SK-MEL-5 (cell line): ENCODE measurements at places on chromosomes 2 and 18. TPM values are rescaled to one million over a fixed set of nuclear protein-coding genes. Genes with fewer than 3 reads are reported as not detected.

Gene MAB21L4
- total RNA-seq: not detected in 2 replicates

Gene GALR1
- not detected in 2 replicates for total RNA-seq

Gene DSC2
- total RNA-seq: 0.29 and 0.45 TPM in 2 replicates

Gene TMEM17
- total RNA-seq: 8.0 and 9.3 TPM in 2 replicates

Gene ATP6V1B1
- total RNA-seq: 2.5 TPM in 1 of 2 replicates, not detected in the other

Gene ST6GAL2
- not detected in 2 replicates for total RNA-seq

Gene IL1B
- 0.69 TPM in 1 of 2 replicates, not detected in the other for total RNA-seq

Gene TMEM200C
- 0.03 and 0.05 TPM in 2 replicates for total RNA-seq

Gene ASB18
- not detected in 2 replicates for total RNA-seq

Gene IL36G
- total RNA-seq: not detected in 2 replicates

Gene LINC00305
- total RNA-seq: not detected in 2 replicates

Gene NCKAP5
- total RNA-seq: 8.5 and 14.2 TPM in 2 replicates

DNA sequence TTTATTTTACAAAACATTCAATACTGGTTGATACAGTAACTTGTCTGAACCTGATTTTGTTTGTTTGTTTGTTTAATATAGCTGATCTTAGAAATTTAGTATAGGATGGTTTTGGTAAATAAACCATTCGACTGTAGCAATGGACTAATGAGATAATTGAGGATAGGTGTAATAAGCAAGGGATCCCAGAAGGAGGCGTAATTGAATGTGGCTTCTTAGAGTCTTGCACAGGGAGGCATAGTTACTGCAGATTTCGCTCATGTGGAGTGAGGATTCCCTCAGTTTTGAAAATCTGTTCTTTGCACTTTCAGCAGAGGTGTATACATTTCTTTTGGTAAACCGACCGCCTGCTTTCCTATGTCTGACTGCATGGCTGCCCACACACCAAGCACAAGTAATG lies 709.6 kb downstream of the SOCS6 start:
- DNase-seq: peak; percentile 47

DNA sequence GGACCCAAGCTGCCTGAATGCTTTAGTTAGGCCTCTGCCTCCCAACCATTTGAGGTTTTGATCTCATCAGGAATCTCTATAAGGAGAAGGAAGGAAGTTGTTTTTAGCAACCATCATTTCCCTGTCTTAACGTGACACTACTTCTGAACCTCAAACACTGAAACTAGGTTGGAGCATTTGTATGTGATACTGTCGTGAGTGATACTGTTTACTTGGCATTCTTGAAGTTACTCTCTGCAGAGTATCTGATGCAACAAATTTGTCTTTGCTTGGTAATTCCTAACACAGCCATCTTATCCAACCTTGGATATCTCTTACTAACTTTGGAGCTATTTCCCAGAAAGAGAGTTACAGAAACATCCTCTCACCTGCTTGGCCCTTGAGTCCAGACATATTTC lies 22.1 kb downstream of the TTLL4 start:
- DNase-seq: no peak

- no peak for DNase-seq
Observed at GRCh38 chr2:191804766-191805165, 42.1 kb downstream of the CAVIN2 start.

DNA sequence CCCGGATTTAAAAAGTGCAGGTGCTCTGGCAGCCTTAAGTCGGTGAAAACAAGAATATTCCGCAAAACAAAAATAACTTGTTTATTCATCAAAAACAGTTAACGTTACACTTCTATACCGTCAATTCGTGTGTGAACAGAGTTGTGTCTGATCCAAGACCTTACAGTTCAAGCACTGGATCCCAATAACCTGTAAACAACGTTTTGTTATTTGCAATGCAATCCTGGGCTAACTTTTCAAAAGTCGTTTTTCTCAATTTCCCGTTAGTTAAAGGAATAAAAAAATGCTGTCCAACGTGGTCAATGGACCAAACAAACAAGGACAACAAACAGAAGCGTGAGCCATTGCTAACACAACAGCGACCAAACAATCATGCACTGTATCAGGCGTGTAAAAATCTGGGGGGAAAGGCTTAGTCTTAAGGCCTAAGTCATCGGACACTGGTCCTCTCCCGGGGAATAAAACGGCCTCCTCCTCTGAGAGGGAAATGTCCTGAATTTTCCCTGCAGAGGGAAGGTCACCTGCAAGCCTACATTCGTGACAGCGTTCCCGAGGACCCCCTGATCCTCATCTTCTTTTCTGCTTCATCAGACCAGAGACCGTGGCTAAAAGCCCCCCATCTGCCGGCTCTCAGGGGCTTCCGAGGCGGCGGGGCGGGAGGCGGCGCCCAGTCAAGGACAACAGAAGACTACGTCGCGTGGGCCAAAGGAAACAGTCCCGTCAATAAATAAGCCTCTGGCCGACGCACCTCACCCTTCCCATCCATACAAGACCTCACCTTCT lies 490 bp downstream of the NDUFS1 start:
- peak; percentile 32 for DNase-seq

DNA sequence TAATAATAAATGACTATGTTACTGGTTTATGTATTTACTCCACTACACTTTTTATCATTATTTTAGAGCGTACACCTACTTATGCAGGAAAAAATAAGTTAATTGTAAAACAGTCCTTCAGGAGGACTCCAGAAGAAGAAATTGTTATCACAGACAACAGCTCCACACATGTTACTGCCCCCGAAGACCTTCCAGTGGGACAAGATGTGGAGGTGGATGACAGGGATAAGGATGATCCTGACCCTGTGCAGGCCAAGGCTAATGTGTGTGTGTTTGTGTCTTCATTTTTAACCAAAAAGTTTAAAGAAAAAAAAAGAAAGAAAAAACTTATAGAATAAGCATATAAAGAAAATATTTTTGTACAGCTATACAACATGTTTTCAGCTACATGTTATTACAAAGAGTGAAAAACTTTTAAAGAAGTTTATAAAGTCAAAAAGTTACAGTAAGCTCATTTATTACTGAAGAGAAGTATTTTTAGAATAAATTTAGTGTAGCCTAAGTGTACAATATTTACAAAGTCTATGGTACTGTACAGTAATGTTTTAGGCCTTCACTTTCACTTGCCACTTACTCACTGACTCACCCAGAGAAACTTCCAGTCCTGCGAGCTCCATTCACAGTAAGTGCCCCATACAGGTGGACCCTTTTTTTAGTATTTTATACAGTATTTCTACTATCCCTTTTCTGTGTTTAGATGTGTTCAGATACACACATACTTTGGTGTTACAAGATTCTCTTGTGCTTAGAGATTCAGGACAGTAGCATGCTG lies 7.5 kb downstream of the TGFBRAP1 start:
- DNase-seq: no peak

DNA sequence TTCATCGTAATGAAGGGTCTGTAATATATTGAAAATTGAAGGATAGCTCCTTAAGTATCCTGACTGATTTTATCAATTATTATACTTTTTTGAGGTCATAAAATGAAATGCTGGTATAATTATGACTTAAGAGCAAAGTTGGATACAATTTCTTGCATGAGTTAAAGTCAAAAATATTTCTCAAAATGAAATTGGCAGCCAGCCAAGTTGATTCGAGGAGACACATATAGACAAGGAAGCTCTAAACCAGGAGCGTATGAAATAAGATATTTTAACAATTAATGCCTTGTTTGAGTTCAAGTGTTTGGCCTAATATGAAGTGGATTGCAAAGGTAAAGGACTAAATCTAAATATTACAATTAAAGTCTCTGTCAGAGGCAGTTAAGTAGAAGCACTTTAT lies 260.4 kb upstream of the DSEL start:
- DNase-seq: no peak

GRCh38 chr2:232393556-232393955 lies 13.1 kb upstream of the ALPG start:
- DNase-seq: peak; percentile 10

GRCh38 chr2:98729652-98730051 lies 1.3 kb downstream of the MGAT4A start:
- DNase-seq: no peak

DNA sequence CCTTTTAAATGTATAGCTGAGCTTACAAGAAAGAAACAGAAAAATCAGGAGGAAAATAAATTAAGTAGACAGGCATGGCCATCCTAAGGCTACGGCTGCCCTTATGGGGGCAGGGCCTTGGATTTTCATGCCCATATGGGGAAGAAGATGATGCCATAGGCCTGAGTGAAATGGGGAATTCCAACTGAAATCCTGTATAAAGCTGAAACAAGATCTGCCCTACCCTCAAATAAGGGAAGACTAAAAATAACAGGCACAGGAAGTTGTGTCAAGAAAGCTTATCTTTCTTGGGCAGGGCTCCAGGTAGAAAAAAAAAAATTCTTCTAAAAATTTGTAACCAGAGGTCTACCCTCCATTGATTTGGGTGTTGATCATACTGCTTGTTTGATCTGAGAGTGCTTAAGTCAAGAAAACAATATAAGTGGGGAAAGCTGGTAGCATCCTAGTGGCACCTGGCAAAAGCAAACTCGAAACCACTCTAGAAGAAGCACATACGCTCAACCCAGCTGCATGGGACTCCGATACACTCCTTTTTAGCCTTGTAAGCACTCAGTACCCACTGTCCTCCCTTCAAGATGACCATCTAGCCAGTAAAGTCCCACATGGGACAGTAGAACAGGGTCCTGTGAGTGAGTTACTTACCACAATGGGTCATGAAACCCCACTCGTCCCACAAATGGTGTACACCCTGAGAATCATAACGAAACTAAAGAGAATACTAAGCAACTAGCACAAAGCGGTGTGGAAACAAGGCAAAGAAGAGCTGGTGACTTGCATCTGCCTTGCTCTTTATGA lies 22.3 kb downstream of the DNAH7 start:
- no peak for DNase-seq

- DNase-seq: peak; percentile 58
Observed at GRCh38 chr18:77702686-77703085, 453.0 kb downstream of the GALR1 start.

DNA sequence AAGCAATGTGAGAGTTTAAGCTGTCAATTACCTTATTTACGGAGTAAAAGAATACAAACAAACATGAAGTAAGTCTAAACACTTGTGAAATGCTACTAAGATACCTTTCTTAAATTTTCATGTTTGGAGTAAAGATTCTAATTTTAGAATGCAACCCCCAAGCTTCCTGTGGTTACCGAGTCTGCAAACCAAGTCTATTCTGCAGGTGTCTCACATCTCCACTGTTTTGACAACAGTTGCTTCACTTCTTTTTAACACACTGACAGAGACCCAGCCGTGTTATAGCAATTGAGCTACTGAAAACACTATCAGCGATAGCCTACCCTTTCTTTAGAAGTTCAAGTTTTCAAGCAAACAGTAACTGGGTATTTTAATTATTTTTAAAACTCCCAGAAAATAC lies 608.3 kb downstream of the ERBB4 start:
- no peak for DNase-seq

DNA sequence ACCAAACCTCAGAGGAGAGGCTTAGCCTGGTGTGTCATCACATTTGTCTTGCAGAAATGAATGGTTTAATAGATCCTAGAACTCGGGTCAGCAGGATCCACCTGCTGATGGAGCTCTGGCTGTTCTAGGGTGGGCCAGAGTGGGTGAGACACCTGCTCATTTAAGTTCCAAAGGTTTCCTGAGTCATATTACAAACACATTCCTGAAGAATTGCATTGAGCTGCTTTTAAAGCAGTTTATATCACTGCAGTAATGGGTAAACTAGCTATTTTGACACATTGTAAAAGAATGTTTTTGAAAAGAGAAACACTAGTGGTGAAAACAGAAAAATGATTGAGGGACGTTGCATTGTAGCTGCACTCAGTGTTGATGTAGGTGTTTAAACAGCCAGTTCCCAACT lies 175.3 kb upstream of the TCF4 start:
- DNase-seq: no peak

DNA sequence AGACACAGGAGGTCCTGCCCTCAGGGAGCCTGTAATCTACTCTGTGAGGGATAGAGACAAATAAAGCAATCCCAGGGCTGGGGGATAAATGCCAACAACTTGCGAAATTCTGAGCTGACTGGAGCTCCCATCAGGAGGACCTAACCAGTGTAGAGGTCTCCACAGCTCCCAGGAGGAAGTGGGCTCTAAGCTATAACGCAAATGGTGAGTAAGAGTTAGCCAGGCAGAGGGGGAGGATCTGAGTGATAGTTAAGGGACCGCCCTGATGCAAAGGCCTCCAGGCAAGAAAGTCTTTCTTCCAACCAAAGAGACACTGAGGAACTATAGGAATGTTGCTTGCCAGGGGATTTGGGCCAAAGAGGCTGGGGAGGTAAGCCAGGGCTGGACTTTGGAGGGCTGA lies 16.0 kb upstream of the ZNF532 start:
- no peak for DNase-seq

DNA sequence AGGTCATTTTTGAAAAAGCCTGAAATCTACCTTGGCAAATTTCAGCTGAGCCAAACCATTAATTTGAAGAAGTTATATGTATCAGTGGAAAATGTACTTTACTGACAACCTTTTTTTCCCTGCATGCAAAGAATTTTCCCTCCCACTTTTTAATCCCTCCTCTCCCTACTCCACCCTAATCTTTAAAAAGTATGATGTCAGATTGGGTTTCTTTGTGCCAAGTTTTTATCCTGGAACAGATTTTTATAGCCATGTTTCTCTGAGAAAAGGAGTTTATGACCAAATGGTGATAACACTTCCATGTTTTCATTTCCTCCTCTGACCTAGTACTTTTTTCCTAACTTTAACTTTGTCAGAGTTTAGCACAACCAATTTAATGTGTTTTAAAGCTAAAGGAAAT lies 250.3 kb upstream of the FOSL2 start:
- no peak for DNase-seq

DNA sequence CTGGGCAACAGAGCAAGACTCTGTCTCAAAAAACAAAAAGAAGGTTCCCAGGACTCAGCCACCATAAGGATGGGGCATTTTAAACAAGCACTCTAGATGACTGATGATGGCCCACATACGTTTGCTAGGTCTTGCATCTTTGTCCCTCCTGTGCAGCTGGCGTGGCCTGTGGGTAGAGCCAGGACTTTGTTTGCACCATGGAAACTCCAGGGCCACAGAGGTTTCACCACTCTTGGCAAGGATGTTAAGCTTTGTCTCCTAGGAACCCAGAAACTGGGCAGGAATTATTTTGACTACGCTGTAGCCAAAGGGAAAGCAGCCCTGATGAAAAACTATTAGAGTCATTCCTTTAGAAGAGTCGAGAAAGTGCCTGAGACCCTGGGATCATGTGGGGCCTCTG lies 75.3 kb upstream of the STPG4 start:
- DNase-seq: no peak

DNA sequence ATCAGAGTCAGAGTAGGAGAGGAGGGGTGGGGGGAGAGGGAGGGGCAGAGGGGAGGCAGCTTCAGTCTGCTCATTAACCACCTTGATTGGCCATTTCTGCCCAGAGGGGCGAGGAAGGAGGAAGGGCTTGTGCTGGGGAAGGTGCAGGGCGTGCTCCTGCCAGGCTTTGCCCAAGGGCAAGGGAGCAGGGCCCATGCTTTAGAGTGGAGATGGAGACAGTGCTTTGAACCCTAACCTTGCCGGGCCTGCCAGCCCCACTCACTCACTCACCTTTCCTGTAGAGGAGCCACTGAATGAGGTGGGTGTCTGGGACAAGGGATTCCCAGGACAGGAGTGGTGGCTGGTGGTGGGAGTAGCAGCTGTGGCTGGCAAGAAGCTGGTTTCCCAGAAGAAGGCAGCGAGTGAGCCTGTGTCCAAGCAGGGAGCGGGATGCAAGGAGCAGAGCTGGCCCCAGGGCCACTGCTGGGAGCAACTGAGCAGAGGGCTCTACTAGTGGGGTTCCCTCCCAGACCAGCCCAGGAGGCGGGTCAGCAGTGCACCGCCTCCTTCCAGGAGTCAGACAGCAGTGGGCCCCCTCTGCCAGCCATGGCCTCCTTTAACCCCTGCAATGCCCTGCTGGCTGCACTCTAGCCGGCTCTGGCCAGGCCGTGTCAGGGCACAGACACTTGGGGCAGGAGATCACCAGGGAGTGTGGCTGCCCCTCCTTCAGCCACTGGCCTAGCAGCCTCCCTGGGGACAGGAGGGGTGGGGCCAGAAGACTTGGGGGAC lies 3.6 kb upstream of the RUFY4 start:
- DNase-seq: no peak
